ENCODE measurements at places on chromosomes 1 and 21.

DNA sequence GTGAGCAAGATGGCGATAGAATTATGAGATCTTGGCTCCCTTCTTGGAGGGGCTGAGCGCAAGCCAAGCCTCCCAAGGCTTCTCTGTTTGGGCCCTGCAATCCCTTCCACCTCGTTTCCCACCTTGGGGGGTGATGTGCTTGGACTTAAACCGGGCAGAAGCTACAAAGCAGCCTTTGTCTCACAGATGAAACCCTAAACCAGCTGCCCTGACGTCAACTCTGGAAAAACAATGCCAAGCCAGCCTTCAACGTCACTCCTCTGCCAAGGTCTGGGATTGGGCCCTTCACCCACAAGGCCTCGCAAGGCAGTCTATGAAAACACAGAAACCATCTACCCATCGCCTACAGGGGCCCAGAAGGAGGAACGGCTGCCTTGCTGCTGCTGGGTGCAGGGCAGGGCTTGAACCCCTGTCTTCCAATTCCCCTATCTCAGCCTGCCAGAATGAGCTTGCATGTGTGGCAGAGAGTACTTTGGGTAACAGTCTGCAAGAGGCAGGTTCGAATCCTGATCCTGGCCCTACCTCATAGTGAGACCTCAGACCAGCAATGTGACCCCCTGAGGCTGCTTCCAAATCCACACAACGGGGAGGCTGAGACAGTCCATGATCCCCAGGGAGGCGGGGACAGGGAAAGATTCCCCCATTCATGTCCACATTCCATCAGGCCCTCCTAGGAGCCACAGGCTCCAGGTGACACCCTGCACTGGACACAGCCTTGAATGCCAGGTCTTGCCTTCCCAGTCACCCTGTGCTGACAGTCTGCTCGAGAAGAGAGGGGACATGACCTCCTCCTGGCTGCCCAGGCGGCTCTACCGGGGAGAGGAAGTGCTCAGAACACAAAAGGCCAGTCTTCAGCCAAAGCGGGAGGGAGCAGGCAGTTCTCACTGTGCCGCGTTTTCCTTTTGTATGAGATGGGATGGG is 15.0 kb downstream of the IFFO2 start:
- DNase-seq = no peak

DNA sequence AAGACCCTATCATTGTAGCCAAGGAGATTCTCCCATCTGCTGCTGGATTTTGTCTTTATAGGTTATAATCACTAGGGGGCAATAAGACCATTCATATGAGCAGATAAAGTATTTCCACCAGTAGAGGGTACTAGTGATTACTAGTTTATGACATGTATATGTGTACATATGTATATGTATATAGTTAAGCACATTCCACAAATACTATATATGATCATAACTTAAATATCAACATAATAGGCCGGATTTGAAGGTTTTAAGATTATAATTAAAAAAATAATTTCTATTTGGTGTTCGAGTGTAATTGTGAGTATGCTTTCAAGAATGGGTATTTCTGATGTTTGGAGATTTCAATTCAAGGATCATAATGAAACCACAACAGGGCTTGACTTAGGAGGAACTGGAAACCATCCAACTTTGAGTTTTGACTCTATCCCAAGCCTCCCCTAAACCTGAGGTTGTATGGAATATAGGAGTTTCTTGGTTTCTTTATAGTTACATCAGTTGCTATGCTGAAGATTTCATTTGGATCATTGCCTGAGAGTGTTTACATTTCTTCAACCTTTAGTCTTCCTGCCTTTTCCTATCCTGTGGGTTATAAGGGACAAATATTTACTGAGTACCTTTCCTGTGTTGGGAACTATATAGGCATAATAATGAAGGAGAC is 16.9 kb downstream of the TCEANC2 start:
- DNase-seq = peak; percentile 45

GRCh38 chr1:231557898-231558707 is 29.6 kb downstream of the TSNAX start:
- DNase-seq = no peak

DNA sequence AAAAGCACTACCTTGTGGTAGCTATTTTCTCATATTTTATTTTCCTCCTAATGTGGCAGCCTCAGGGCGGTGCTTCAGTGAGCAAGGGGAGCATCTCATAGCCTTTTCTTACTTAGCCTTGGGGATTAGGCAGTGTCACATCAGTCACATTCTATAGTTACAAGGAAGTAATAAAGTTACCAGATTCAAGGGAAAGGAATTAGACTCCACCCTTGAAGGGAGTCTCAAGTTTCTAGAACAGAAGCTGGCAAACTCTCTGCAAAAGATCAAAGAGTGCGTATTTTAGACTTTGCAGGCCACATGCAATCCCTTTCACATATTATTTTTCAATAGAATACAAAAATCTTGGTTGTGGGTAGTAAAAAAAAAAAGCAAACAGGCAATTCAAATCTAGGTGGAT is 350.4 kb downstream of the AMY1C start:
- DNase-seq = no peak

GRCh38 chr1:94602316-94602715 is 60.8 kb upstream of the F3 start:
- DNase-seq = no peak
